ENCODE measurements at places on chromosomes 5 and 9.

GRCh38 chr5:68372161-68372560 is 156.6 kb downstream of the PIK3R1 start:
- DNase-seq, result no peak

DNA sequence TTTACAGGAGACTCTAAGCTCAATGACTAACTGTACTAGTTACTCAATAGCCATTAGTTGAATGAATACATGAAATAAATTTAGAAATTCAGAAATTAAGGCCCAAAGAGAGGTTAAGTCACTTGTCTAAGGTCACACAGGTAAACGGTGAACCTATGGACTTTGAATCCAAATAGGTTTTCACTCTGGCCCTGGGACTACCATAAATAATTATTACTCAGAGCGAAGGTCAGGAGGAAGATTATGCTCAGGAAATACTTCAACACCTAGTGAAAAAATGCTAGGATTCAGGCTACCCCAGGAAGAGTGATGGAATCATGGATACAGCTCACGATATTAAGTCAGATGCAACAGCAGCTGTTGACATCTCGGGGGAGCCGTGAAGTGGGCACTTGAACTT is 417.4 kb downstream of the GABRG2 start:
- DNase-seq, result no peak

DNA sequence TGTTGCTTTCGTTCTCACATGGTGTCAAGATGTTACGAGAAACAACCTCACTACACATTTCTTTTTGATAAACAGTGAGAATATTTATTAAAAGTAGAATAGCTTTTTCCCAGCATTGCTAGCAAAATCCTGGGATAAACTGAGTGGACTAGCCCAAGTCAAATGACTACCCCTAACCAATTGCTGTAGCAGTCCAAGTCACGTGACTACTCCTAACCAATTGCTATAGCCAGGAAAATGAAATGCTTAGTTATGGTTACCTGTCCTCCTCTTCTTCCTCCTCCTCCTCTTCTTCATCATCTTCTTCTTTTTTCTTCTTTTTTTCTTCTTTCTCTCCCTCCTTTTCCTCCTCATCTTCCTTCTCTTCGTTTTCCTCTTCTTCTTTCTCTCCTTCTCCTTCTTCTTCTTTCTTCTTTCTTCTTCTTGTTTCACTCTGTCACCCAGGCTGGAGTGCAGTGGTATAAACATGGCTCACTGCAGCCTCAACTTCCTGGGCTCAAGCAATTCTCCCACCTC is 85.4 kb downstream of the PDE8B start:
- DNase-seq, result no peak

DNA sequence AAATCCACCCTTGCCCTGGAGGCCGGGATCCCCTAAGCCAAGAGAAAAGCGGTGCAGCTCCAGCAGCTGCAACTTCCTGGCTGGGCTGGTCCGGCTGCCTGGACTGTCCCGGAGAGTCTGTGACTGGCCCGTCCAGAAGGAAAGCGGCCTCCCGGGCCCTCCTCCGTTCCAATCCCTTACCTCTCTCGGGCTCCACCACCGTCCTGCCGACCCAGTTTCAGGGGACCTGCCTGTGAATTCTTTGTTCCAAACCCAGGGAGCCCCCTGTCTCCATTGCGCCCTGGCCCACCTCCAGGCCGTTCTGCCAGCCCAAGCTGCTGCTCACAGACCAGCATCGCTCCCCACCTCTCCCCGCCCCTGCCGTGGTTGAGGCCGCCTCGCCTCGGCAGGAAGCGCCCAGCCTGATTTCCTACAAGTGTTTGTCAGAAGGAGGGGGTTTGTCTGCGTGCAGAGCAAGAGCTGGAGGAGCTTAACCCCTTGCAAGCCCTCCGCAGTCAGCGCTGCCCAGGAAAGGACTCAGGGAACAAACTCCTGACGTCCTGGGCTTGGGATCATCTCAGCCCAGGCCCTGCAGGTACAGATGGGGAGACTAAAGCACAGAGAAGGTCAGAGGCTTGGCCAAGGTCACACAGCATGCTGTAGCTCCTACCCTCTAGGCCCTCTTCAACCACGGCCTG is at the start of gene AKNA:
Gene AKNA, minus strand, starts transcription at position 303 of the 677 bp plus-strand sequence. CDS start 6,649 bp downstream, outside the sequence.
- peak; percentile 85 for DNase-seq
